Renal pelvis (tissue), 12 donors: ENCODE measurements at places on chromosomes 1 and 21.

DNA sequence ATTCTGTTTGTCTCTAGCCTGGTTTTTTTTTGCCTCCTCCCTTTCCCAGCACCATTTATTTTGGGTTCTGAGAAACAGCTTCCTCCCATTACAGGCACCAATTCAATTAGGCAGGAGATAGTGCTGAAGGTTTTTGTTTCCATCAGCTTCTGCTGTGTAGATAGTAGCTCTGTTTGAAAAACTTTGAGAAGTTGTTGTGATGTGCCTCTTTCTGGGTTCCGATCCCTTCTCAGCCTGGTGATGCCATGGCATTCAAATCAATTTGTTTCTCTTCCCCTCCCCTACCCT is 109.0 kb downstream of the NFIA start:
- DNase-seq, result no peak

GRCh38 chr1:182635871-182636270 is 31.7 kb upstream of the RGS16 start:
- no peak for DNase-seq

DNA sequence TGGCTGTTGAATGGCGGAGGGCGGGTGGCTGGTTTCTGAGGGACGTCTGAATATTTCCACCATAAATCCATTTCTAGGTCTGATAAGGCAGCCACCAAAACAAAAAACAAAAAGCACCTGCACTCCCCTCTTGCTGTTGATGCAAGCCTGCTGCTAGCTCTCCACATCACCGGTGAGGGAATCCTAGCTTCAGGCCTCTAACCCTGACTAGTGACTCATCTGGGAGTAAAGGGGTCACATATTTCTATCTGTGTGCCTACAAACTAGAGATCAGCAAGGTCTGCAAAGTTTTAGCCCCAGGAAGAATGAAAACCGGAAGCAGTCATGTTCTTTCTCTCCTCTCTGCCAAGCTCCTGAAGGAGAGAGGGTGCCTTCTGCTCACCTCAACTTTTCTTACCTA is 10.3 kb upstream of the ERMAP start:
- DNase-seq, result no peak

DNA sequence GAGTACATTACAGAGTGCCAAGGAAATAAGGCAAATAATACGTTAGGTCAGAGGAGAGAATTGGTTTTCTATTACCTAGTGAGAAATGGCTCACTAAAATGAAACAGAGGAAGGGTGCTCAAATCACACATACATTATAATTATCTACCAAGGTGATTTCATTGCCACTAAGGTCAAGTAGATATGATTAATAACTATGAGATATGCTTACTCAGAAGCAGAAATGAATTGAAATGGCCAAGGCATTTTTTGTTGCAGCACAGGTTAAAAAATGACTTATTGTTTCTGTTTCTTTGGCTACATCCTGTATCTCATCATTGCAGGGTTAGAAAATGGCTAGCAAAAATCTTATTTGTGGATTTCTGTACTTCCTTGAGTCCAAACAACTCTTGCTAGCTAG is 154.5 kb upstream of the GORAB start:
- no peak for DNase-seq

- DNase-seq, result no peak
Observed at GRCh38 chr1:239757716-239758115, 334.0 kb upstream of the FMN2 start.

DNA sequence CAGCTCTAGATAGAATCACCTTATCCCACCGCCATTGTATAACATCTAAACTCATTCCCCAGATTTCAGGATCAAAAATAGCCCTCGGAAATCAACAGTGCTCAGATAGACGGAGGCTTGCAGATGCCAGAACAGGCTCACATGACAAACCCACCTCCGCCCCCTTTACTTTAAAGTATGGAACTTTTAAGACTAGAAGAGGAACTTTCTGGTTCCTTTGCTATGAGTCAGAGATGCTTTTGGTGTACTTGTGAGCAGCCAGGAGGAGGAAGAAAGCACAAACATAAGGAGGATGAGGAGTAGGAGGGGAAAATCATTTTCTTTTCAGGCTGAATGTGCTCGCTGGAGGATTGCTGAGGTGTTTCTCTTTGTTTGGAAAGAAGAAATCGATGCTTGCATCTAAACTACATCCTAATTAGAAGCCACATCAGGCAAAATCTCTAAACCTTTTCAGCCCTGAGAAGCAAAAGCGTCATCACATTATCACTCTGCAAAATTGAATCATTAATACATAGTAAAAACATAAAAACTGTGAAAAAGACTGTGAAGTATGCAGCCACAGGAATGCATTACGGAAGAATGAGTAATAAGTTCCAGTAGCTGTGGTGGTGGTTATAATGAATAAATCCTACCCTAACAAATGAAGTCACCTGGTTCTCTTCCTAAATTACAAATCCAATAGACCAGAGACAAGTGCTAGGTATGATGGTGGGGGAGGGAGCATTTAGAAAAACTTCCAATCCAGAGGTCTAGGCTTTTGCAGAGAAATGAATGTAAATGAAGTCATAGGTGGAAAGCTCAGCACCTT is 251.3 kb downstream of the KCNH1 start:
- DNase-seq, result no peak

DNA sequence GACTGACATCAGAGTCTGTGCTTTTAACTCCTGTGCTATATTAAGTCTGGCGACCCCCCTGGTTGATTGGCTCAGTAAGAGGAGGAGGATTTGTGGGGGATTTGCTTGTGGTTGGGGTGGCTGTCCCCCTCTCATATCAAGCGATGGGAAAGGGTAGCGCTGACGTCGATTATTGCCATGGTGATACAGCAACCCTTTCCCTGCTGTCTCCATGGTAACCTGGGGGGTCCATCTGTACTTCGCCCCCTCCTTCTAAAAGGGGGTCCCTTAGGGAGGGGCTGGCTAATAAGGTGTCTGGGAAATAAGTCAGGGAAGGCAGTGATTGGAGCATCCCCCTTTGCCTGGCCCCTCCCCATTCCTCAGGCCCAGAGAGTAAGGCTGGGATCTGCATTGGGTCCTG is 4.7 kb downstream of the FAM229A start:
- no peak for DNase-seq

- no peak for DNase-seq
Observed at GRCh38 chr1:154992721-154993571, 440 bp upstream of the LENEP start.

GRCh38 chr1:70627910-70628309 is 216.8 kb downstream of the CTH start:
- no peak for DNase-seq

DNA sequence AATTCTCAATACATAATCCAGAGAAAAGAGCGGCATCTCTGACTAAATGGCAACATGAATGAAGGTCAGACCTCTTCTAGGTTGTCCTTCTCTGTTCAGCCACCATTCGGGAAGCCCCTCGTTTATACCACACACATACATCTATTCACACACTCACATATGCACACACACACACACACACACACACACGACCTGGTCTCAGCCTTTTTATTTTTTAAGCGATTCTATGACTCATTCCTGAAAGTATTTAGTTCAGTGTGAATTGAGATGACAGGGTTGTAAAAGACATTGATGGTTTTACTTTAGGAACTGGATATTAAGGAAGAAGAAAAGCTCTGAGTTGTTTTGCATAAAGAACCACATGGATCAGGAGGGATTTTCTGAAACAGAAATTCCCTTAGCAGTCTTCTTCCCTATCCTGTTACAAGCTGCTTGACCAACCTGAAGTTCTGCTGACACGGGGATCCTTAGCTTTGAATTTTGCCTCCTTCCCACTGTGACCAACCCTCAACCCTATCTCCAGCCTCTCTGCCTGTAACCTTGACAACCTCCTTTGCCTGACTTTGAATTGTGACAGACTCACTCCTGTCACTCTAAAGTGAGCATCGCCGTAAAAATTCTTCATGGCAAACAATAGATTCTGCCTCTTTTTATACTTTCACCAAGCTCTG is 383.1 kb upstream of the ESRRG start:
- no peak for DNase-seq

GRCh38 chr21:42097860-42098454 is 26.8 kb downstream of the UMODL1 start:
- DNase-seq, result no peak

DNA sequence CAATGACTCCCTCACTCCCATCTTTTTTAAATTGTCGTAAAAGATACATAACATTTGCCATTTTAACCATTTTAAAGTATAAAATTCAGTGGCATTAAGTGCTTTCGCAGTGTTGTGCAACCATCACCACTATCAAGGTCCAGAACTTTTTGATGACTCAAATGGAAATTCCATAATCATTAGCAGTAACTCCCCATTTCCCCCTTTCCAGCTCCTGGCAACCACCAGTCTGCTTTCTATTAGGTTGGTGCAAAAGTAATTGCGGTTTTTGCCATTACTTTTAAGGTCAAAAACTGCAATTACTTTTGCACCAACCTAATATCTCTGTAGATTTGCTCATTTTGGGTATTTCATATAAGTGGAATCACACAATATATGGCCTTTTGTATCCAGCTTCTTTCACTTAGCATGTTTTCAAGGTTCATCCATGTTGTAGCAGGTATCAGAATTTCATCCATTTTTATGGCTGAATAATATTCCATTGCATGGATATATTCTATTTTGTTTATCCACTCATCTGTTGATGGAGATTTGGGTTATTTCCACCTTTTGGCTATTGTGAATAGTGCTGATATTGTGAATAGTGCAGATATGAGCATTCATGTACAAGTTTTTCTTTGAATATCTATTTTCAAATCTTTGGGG is 159.7 kb downstream of the HIVEP3 start:
- no peak for DNase-seq

DNA sequence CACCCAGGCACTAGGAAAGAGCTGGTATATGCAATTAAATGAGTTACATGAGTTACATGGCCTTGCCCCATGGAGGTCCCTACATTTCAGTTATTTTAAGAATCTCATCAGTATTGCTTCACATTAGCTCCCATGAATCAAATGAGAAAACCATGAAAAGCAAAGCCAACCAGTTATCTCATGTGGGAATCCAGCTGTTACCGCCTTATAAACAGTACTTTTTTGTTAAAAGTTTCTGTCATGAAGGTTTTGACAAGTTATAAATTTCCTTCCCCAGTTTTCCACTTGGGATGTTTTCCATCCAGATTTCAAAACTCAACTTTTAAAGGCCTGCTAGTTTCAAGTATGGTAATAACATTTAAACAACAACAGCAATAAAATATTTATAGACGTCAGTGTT is 544.8 kb downstream of the NUF2 start:
- peak; percentile 45 for DNase-seq
